NCI-H446 (cell line): ENCODE measurements at places on chromosomes 1 and 21.

GRCh38 chr1:171898941-171899340 is 57.6 kb downstream of the DNM3 start:
- no peak for DNase-seq

DNA sequence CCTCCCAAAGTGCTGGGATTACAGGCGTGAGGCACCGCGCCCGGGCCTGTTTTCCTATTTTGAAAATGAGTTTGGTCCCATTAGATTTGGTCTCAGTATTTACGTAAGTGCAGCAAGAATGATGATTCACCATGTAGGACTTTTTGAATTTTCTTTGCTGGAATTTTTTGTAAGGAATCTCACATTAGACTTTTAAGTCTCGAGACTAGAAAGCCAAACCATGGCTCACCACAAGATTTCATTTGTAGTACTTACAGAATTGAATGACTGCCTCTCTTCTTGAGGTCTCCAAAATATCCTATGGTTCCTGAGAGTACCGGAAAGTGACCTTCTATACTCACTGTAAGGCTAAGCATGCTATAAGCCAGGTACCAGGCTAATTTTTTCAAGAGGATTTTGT is 325 bp downstream of the OR14A2 start:
- DNase-seq, result no peak

DNA sequence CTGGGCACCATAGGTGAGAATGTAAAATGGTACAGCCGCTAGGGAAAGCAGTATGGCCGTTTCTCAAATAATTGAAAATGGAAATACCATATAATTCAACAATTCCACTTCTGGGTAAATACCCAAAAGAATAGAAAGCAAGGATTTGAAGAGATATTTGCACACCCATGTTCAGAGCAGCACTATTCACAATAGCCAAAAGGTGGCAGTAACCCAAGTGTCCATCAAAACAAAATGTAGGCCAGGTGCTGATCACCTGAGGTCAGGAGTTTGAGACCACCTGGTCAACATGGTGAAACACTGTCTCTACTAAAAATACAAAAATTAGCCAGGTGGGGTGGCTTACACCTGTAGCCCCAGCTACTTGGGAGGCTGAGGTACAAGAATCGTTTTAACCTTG is 62.1 kb downstream of the OLIG1 start:
- DNase-seq, result no peak

DNA sequence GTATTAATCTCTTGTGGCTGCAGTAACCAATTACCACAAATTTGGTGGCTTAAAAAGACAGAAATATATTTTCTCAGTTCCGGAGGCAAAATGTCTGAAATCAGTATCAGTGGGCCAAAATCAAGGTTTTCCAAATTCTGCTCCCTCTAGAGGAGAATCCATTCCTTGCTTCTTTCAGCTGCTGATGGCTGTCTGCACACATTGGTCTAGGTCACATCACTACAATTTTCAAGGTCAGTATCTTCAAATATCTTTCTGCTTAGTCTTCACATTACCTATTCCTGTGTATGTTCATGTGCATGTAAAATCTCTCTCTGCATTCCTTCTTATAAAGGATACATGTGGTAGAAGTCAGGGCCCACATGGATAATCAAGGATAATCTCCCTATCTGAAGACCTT is 999.4 kb downstream of the KCNT2 start:
- DNase-seq, result no peak

DNA sequence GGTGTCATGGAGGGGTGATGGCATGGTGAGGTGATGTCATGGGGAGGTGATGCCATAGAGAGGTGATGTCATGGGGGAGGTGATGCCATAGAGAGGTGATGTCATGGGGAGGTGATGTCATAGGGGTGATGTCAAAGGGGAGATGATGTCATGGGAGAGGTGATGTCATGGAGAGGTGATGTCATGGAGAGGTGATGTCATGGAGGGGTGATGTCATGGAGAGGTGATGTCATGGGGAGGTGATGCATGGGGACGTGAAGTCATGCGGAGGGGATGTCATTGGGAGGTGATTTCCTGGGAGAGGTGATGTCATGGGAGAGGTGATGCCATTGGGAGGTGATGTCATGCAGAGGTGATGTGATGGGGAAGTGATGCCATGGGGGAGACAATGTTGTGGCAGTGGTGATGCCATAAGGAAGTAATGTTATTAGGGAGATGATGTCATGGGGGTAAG is 92.1 kb upstream of the C1orf174 start:
- DNase-seq, result peak; percentile 9

GRCh38 chr1:63330331-63330916 is 8.1 kb downstream of the FOXD3 start:
- DNase-seq, result no peak

- DNase-seq, result no peak
Observed at GRCh38 chr1:203278885-203279406, 26.4 kb upstream of the BTG2 start.

DNA sequence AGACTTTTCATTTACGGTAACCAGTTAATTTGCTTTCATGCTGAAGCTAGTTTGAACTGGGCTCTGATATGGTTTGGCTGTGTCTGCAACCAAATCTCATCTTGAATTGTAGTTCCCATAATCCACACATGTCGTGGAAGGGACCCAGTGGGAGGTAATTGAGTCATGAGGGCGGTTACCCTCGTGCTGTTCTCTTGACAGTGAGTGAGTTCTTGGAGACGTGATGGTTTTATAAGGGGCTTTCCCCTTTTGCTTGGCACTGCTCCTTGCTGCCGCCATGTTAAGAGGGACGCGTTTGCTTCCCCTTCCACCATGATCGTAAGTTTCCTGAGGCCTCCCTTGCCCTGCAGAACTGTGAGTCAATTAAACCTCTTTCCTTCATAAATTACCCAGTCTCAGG is 10.3 kb upstream of the FHAD1 start:
- no peak for DNase-seq

- no peak for DNase-seq
Observed at GRCh38 chr1:182217071-182217470, 155.6 kb upstream of the ZNF648 start.

- no peak for DNase-seq
Observed at GRCh38 chr1:88224906-88225305, 459.2 kb upstream of the PKN2 start.

GRCh38 chr1:30888391-30888790 is 20.2 kb downstream of the SDC3 start:
- DNase-seq, result no peak

- DNase-seq, result no peak
Observed at GRCh38 chr1:33897092-33897725, 33.3 kb downstream of the HMGB4 start.

DNA sequence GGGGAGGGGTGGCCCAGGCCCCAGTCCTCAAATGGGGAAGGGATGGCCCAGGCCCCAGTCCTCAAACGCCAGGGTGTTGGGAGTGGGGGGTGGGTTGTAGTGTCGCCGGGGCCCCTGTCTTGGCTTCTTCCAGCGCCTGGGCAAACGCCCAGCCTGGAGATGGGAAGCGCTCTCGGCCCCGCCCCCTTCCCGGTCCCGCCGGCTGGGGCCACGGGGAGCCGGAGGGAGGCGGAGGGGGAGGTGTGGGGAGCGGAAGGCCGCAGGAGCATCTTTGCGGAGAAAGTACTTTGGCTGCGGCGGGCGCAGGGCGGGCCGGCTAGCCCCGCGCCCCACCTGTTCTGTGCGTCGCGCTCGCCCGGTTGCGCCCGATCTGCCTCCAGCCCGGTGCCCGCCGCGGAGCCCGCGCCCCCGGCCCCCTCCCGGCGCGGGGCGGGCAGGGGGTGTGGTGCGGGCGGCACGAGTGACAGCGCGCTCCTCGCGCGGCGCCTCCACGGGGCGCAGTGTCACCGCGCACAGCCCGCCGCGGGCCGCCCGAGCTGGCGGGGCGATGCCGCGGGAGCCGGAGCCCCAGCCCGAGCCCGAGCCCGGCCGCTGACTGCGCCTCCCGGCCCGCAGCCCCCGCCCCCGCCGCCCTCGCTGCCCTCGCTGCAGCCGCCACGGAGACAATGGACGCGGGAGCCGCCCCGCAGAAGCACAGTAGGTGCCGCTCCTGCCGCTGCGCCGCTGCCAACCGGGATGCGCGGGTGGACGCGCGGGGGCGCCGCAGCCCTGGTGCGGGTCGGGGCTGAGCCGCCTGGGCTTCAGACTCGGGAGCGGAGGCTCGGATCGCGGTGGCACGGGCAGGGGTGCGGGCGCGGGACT is 31.1 kb upstream of the PEX10 start:
- no peak for DNase-seq

DNA sequence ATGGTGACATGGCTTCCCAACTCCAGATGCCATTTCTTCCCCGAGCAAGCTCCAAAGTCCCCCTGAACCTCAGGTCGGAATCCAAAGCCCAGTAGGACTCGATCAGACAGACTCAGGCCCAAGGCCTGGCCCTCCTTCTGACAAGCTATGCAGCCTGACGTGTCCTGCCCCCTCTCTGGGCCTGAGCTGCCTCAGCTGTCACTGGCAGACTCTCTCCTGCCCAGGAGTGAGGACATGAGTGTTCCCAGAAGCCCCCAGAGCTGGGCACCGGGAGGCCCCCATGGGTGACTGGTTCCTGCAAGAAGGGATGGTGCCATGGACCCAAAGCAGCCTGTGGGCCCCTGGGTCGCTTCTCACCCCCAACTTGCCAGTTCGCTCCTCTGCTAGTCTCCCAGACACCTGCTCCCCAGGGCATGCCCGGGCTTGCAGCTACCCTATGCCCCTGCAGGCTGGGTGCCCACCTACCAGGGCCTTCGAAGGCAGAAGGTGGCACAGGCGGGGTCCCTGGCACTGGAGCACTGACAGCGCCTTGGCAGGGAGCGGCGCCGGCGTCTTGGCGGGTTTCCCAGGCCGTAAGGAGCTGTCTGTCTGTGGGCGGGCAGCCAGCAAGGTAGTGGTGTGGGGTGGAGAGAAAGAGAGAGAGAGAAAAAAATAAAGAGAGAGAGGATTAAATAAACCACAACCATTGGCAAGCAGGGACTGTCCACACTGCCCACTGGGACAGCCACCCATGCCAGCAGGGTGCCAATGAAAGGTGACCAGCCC is 2.3 kb downstream of the EDN2 start:
- DNase-seq, result peak; percentile 94

DNA sequence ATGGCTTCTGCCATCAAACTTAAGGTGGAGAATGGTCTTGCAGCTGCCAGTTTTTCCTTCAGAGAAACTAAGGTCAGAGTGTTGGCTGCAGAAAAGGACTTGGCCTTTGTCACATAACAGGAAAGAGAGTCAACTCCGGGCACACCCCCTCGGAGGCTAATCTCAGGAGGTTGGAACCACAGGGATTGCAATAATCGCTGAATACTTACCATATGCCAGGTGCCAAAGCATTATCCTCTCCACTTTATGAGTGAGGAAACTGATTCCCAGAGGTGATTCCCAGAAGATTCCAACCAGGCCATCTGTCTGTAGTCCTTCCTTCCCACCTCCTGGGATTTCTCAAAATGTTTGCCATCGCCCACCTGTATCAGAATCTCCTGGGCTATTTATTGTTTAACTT is 54.0 kb downstream of the LACTBL1 start:
- DNase-seq, result no peak

DNA sequence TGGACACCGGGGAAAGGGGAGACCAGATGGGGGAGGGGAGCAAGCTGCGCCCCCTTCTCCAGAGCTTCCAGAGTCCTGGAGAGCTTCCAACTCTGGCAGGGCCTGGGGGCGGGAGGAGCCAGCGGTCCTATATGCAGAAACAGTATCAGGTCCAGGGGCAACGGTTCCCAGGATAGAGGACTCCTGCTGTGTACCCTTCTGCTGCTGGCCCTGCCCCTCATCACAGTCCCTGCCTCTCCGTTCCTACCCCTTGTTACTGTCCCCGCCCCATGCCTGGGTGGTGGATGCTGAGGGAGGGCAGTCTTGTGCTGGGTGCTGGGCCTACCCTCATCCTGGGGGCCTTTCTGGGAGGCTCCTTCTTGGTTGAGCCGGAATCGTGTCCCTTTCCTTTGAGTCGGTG is 19.2 kb upstream of the PEX10 start:
- no peak for DNase-seq

GRCh38 chr1:201649761-201650622 is 111.1 kb downstream of the NAV1 start:
- peak; percentile 68 for DNase-seq

GRCh38 chr1:65840683-65841082 is 48.0 kb downstream of the PDE4B start:
- DNase-seq, result no peak

DNA sequence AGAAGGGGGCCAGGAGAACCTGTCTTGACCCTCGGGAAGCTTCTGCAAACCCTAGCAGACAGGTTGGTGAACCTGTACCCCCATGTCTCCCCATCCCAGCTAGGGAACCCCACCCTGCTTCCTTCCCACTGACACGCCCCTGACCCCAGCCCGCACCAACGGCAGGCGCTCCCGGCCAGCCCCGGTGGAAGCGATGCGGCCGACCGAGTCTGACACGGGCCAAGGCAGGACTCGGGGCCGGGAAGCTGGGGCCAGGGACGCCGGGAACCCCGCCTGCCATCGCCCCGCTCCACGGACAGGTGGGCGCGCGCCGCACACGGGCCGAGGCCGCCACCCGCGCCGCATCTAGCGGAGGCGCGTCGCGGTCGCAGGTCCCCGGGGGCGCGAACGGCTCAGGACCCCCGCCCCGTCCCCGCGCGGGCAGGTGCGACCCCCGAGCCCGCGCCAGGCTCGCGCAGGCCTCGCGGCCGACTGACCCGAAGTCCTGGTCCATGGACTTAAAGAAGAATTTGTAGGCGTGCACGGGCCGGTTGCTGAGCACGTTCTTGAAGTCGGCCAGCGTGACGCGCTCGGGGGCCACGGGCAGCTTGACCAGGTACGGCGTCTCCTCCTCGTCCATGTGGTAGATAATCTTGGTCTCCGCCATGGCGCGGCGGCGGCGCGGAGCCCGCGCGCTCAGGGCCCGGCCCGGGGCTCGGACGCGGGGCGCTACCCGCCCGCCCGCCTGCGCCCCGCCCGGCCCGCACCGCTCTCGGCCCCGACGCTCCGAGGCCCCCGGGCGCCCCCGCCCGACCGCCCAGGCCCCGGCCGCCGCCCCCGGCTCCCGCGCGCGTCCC is 580 bp downstream of the DVL1 start:
- no peak for DNase-seq

DNA sequence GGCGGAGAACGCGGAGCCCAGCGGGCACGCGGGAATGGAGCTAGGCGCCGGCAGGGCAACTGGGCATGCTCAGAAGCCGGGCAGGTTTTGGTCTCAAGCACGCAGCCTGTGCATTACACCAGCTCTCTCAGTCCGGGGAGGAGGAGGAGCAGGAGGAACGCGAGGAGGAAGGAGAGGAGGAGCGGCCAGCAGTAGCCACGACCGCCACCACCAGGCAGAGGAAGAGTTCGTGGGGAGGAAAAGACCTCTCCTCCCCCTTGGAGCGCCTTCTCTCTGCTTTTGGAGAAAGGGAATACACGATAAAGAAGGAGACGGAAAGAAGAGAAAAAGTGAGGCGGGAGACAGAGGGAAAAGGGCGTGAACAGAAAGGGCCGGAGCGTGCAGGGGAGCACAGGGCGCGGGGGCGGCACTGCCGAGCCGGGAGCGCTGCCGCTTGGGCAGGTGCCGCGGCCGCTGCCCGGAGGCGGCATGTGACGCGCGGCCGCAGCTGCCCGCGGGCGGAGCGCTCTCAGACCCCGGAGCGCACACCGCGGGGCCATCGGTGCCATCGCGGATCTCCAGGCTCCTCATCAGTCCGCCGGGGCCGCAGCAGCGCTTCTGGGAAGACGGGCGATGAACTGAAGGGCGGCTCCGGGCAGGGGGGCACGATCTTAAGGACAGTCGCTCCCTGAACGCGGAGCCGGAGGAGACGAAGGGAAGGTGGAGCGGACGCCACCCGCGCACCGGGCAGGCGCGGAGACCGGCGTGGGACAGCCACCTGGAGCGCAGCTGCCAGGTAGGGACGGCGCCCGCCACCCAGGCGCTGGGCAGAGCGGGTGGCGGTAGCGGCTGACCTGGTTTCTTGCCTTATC is at the start of gene CHRM3:
Gene CHRM3, plus strand, starts transcription at position 116 of the 851 bp plus-strand sequence. CDS start 520,884 bp downstream, outside the sequence.
- peak; percentile 64 for DNase-seq

- no peak for DNase-seq
Observed at GRCh38 chr1:233025157-233025556, 74.7 kb downstream of the NTPCR start.
